ENCODE measurements at places on chromosomes 3 and 15. TPM values are rescaled to one million over a fixed set of nuclear protein-coding genes. Genes with fewer than 3 reads are reported as not detected.
A peak's percentile ranks its signal among the peaks of the same experiment; 100 is the strongest.

DNA sequence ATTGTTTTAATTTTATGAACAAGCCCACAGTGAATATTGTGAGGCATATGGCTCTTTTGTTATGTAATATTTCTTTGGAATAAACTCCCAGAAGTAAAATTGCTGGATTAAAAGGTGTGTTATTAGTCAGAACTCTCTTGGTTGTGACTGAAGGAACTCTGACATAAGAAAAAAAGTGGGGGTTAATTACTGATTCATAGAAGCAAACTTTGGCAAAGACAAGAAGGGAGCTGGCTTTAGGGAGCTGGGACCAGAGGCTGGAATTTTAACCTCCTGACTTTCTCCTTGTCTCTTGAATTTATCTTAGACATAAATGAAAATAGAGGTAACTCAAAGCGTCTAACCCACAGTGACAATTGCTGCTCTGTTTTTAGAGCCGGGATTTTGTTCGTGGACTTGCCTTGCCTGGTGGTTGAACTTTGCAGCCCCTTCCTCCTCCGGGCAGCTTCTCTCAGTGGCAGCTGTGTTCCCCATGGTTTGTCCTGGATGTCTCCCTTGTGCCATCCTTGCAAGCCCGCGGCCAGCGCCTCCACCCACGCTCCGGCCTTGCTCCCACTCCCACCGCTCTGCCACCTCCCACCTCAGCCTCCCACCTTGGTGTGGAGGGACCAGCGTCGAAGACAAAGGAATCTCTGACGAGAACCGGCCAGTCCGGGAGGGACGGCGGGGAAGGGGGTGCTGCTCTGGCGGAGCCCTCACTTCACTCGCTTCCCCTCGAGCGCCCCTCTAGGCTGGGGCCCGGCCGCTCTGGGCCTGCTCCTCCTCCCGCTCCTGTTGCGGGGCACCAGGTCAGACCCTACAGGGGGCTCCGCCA lies 28.0 kb downstream of the ARHGAP31 start:
- DNase-seq: no peak

DNA sequence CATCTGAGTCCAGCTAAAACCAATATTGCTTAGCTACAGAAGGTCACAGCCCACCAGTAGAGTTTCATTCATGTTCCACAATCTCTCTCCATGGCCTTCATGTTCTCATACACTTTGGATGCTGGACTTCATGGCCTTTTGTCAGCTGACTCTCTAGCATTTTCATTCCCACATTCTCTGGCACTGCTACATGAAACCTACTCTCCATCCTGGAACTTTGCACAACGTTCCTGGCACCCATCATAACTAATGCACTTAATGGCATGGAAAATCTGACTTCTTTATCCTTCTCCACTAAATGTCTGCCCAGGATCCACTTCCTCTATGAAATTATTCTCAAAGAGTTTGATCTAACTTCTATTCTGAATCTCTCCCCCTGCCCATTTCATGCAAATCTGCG lies 56.9 kb downstream of the SLC9A9 start:
- DNase-seq: no peak

GRCh38 chr15:94212291-94212690 lies 19.1 kb upstream of the MCTP2 start:
- DNase-seq: no peak

Gene CIB2
- total RNA-seq: 16.4 TPM

Gene UROC1
- not detected for total RNA-seq

DNA sequence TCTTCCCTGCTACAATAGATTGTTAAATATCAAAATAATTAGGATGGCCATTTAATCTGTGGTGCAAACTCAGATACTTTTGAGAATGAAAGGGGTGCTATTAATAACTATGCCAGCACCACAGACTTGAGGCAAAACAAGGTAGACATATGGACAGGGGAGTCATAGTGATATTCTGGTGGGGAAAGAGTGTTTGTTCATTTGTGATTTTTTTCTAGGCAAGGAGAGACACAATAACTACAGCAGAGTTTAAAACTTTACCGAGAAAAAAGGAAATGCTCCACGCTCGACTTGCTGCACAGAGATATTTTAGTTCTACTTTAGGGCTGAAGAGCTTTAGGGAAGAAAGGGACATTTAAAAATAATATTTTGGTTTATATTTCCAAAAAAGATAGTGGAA lies 611.2 kb upstream of the GRM7 start:
- DNase-seq: no peak

- DNase-seq: peak; percentile 75
Measured at GRCh38 chr15:67967871-67968431, 86.2 kb upstream of the PIAS1 start.
